ENCODE measurements at places on chromosomes 11 and 22.

DNA sequence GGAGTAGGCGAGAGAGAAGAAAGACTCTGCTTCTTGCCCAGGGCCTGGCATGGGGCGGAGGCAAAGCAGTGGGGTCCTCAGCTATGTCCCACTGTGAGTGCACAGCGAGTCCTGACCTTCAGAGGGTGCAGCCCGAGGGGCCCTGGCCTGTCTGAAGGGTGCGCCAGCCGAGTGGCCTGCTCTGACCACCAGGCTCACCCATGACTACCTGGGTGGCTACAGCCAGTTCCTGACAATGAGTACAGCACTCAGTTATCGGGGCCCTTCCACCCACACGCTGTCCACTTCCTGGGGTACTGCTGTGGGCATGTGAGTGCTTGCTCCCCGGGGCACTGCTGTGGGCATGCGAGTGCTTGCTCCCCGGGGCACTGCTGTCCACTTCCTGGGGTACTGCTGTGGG is 74.1 kb upstream of the B3GAT1 start:
- no peak for DNase-seq

GRCh38 chr11:120381401-120381800 is 45.2 kb downstream of the ARHGEF12 start:
- DNase-seq = no peak

- no peak for DNase-seq
These were observed 52.0 kb upstream of the THY1 start for GRCh38 chr11:119474682-119475596.

DNA sequence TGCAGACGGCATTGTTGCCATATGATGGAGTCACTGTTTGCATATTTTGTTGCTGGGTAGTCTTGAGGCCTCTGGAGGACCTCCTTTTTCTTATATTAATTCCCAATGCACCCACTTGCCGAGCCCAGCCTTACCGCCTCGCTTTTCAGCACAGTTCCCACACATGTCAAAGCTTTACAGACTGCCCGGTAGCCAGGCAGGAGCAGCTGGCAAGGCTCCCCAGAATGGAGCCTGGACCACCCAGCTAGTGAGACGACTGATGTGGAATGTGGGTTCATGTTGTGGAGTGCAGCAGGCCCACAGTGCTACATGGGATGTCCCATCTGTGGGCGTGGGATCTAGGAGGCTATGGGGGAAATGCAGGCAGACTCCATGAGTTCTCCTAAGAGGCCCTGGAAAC is 99.4 kb upstream of the MTMR2 start:
- no peak for DNase-seq

- no peak for DNase-seq
These were observed 136.3 kb downstream of the SHANK2 start for GRCh38 chr11:71115770-71116692.

DNA sequence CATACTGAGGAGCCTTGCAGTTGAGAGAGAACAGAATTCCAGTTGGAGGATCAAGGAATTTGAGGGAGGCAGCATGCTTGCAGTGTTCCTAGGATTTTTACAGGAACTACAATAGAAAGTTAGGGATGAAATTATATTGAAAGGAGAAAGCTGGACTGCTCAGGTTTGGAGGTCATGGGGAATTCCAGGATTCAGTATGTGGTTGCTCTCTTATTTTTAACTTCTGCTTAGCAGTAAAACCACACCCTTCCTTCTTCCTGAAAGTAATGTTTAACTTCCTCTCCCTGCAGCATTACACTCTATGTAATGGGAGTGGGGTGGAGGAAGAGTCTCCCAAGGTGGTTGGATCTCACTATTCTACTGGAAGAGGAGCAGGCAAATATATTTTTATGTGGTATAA is 31.3 kb downstream of the CTNND1 start:
- DNase-seq = peak; percentile 27

DNA sequence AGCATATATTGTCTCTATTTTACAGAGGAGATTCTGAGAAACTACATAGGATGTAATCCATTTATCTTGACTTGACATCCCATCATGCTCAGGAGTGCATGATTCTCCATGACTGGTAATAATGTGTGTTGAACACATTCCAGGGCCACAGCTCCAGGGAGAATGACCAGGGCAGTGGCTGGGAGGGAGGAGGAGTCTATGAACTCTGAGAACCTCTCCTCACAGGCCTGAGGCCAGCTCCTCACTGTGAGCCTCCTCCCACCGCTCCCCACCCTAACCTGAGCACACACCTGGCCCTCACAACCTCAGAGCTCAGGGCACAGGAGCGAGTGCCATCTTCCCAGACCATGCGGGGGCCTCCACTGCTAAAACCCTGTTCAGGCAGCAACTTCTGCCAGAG is 8.0 kb upstream of the ACRV1 start:
- DNase-seq = no peak

- peak; percentile 54 for DNase-seq
These were observed 429 bp downstream of the SLC39A13 start for GRCh38 chr11:47408598-47409439.

DNA sequence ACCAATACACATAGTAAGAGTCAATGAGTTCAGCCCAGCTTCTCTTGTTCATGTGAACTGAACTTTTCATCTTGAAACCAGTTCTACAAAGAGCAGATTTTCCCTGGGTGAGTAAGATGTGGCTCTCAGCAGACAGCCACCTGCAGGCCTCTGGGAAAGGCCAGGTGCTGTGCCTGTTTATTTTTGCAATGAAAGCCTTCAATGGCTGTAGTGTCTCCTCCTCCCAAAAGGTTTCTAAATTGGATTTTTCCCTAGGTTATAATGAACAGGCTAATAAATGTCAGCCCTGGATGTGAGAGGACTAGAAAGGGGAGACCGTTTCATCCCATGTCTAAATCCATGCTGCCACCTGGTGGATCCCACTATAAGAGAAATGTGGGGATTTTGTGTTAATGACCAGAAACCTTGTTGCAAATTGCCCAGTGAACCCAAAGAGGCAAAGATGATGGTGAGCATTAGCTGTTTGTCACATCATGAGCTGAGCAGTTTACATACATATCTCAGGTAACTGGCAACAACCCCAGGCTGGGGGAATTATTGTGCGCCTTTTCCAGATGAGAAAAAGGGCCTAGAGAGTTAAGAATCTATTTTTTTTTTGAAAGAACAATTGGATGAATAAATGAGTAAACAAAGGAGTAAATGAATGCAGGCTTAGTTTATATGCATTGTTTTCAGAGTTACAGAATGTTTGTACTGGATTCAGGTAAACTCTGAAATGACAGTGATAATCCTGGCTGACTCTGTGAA is 12.7 kb downstream of the C11orf91 start:
- no peak for DNase-seq

GRCh38 chr22:44531487-44531886 is 33.5 kb upstream of the RTL6 start:
- no peak for DNase-seq

DNA sequence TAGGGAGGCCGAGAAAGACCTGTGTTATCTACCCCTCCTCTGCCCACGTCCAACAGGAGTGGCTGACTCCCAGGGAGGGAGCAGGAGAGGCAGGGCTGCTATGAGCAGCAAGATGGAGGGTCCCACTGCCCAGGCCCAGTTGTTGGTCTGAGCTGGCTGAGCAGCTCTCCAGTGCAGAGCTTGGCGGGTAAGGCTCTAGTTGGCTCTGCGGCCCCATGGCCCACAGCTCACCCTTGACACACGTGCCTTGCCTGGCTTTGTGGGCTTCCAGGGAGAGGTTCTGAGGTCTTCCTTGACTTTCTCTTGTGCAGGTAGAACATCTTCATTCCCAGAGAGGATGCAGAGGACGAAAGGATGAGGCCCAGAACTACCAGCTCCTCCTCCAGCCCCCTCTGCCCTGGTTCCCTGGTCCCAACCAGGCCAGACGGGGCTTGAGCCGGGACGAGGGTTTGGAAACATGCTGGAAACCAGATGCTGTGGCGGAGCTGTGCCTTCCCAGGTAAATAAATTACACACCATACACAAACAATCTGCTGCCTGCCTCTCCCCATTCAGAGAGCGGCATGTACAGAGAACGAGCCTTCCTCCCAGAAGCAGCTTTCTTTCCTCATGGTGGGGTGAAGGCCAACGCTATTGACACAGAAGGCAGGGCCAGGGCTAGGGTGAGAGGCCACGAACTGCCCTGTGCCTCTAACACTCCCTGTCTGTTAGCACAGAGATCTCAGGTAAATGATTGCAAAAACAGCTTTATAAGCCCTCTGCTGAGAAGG is 48.1 kb downstream of the DSCAML1 start:
- no peak for DNase-seq

DNA sequence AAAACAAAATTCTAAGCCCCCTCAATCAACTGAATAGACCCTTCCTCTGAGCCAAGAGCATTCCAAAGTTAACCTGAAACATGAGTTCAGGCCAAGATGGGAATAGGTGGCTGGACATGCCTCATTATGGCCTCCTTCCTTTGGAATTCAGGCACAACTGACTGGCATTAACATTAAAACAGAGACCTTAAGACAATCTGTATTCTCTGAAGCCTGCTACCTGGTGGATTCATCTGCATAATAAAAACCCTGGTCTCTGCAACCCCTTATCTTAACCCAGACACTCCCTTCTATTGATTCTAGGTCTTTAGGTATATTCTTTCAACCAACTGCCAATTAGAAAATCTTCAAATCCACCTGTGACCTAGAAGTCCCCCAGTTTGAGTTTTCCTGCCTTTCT is 66.3 kb downstream of the JRKL start:
- DNase-seq = no peak

- DNase-seq = no peak
These were observed 4.3 kb upstream of the PNPLA5 start for GRCh38 chr22:43895986-43896645.

GRCh38 chr11:134576286-134576685 is 164.2 kb upstream of the B3GAT1 start:
- no peak for DNase-seq

GRCh38 chr11:126394036-126394435 is 38.5 kb downstream of the ST3GAL4 start:
- no peak for DNase-seq

- no peak for DNase-seq
These were observed 1.9 kb downstream of the BTG4 start for GRCh38 chr11:111510311-111510710.

DNA sequence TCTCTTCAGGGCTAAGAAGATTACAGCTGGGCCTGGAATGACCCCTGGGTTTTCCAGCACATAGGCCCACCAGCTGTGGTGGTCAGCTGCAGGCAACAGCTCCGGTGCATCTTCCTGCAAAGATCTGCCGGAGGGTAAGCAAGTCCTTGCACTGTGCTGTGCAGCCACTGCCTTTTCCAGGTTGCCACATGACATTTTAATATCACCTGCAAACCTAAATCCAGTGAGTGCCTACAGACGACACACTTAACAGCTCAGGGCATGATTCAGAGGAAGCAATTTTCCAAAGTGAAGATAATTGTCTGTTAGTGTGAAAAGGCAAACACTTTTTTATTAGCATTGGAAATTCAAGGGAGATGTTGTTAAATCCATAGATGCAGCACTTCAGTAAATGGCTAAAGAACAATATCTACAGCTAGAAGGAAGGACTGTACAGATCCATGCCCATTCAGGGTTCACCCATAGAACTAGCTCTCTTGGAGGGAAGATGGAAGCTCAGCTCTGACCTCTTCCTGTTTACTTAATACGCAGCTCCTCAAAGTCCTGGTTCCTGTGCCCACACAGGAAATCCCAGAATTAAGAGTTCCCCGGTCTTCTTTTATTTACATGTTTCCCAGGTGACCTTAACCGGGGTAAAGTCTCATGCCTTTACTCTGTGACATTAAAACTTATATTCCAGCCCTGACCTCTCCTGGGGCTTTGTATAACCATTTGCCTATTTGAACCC is 13.3 kb upstream of the NRIP3 start:
- no peak for DNase-seq

DNA sequence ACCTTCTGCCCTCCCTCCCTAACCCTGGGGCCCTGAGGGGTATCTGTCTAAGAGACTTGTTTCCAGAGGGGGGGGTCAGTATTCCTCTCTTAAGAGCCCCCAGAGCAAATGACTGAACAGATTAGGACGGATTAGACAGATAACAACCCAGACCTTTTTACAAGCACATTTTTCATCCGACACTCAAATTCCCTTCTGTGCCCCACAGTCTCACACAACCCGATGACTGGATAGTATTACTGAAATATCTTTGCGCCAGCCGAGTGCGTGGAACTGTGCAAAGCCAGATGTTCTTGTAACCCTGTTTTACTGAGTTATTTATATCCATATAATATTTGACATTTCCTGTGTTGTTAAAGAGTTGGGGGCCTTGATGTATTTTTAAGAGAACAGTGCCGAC is 30.9 kb upstream of the FLI1 start:
- DNase-seq = no peak

DNA sequence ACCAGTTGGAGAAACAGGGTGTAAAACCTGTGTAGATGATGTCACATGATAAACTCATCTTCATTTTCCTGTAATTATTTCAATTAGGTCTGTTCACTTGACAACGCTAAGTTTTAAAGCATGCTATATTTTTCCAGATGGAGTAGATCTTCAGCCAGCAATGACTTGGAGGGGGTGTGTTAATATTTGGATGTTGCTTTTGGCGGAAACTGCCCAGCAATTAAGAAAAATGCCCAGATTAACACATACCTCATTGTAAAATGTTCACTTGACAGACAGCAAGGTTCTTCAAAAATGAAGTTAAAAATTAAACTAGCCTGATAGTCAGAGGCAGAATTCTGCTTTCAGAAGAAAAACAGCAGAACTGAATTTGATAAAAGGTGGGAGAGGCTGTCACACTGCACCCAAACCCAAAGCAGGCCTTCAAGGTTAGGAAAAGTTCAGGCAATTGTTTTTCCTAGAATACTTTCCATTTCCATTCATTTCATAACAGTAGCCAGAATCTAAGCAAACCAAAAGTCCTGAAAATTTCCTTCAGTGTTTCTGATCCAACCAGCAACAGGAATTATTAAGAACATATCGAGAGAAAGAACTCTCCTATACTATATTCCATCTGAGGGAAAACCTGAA is 33.0 kb downstream of the VSIG10L2 start:
- no peak for DNase-seq

GRCh38 chr11:6554828-6555706 is 48.3 kb downstream of the RRP8 start:
- DNase-seq = no peak

GRCh38 chr11:95339086-95339901 is 108.3 kb upstream of the SESN3 start:
- DNase-seq = no peak

- no peak for DNase-seq
These were observed 38.1 kb upstream of the LDLRAD3 start for GRCh38 chr11:35905646-35906276.

GRCh38 chr11:23620617-23621016 is 760.3 kb upstream of the CCDC179 start:
- no peak for DNase-seq

- DNase-seq = no peak
These were observed 34.3 kb upstream of the MYRF start for GRCh38 chr11:61718046-61718531.

DNA sequence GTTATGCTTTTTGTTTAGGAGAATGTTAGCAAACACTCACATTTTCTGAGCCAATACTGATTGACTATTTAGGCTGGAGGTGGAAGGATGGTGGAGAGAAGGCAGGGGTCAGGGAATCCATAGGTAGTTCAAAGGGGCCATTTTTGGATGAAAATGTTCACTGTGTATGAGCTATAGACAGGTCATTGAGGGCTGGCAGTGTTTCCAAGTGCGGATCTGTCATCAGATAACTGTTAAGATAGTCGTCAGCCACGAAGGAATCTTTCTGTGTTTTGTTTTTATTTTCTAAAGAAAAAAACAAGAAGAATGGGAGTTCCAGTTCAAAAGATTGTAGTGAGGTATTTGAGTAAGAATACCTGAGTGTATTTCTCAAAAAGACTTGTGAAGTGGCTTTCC is 3.1 kb downstream of the KCNJ5 start:
- DNase-seq = no peak

Measured in SW 1271 (cell line).